ENCODE measurements at places on chromosomes 13 and 19.

- no peak for DNase-seq
These were observed 62.5 kb downstream of the LRRC63 start for GRCh38 chr13:46274094-46274698.

DNA sequence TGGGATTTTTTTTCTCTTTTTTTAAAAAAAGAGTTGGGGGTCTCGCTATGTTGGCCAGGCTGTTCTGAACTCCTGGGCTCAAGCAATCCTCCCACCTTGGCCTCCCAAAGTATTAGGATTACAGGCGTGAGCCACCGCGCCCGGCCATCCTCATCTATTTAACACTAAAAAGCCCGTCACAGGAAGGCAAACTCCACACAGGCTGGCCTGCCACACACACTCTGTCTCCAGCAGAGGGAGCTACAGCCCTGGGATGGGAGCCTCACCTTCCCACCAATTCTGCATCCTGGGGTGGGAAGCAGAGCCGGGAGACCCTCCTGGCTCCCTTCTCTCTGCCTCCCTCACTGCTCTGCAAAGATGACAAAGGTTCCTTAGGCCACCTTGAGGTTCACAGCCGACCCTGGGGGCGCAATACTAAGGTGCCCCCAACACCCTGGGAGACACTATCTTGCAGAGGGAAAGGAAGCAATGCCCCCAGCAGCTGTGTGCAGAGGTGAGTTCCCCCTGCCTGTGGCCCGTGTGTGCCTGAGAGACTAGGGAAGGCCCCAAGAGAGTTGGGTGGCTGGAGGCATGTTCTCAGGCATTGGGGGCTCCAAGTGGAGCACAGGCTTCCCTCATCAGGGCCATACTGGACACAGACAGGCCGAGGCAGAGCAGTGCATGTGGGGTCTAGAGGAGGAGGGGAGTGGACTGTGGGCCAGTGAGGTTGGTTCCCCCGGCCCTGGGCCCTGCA lies 27.4 kb upstream of the TIMM44 start:
- no peak for DNase-seq

- DNase-seq, result no peak
These were observed 216.2 kb downstream of the MAB21L1 start for GRCh38 chr13:35260316-35260715.

DNA sequence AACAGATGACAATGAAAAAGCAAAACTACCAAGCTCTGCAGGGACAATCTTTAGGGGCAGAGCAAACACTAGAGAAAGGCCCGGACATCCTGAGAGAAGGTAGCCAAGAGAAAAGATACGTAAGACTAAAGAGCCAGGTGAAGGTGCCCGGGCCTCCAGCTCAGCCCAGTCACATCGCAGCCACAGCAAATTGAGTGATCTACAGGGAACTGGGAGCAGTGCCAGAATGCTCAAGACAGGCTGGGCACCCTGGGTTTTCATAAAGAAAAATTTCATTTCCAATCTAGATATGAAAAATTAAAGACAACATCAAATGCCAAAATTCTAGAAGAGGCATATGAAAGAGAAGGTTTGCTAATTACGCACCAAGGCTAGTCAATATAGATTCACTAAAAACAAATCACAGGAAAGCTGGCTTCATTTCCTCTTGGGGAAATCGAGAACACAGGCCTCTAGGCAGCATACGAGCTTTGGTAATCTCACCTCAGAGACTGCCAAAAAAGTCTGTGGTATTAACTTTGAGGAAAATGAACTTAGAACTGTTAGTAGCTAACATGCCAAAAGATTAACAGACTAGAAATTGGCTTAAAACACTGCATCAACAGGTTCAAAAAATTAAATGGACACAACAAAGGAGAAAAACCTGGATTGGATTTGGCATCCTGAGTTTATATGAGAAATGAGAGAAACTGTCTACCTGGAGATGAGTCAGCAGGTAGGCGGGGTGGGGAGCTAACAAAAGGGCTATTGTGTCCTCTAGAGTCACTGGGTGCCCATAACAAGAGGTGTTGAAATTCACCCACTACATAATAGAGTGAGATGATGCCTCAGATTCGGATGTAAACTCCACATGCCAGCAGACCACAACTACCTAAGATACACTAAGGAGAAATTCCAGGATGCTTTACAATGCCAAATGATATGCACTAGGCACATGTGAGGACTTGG lies 6.6 kb downstream of the ANKRD10 start:
- no peak for DNase-seq

DNA sequence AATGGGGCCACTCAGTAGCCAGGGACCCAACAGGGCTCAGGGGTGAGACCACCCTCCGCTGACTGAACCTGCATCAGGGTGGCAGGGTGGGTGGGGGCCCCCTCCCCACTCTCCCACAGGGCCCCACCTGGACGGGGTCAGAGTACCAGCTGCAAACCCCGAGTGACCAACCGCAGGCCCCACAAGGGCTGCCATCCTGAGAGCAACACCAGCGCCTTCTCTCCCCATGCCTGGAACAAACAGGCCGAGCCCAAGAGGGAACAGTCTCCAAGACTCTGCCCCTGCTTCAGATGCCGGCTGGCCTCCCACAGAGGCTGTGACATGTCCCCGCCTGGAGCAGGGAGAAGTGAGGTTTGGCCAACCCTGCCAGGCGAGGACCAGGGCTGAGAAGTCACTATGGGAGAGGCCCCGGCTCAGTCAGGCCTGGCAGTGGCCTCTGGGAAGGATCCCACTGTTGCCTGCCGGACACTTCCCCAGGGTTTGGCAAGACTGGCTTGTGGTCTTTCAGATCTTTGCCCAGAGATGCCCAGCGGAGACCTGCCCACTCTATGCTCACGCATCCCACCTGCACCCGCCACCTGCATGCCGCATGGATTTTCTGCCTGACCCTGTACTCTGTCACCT lies 27.2 kb downstream of the MPND start:
- no peak for DNase-seq

GRCh38 chr19:4516939-4517300 lies 1.4 kb downstream of the PLIN4 start:
- DNase-seq, result no peak

GRCh38 chr13:52701728-52702465 lies 37.7 kb downstream of the CNMD start:
- DNase-seq, result no peak

DNA sequence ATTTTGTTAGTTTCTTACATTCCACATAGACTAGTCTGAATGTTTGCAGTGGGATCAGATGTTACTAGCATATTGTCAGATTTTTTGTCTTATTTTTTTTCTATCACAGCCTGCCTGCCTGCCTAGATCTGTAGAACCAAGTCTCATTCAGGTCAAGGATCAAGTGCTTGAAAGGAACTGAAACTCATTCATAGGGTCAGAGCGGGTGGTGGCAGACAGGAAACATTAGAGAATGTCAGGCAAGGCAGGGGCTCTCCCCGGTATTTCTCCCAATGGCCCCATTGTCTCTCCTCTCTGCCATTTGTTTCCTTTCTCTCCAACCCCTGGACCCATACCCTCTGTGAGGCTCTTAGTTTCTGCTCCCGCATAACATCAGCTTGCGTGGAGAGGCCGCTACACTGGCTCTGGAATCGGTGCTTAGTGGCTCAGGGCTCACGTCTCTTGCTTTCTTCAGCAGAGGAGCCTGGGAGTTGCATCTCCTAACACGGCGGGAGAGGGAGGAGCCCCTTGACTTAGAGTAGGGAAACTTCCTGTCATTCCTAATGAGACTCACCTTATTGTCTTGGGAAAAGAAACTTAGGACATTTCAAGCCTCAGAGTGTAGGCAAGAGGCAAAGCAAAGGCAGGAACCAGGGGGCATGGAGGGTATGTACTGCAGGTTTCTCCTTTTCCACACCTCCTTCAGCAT lies 35.6 kb upstream of the SPATA13 start:
- DNase-seq, result no peak

DNA sequence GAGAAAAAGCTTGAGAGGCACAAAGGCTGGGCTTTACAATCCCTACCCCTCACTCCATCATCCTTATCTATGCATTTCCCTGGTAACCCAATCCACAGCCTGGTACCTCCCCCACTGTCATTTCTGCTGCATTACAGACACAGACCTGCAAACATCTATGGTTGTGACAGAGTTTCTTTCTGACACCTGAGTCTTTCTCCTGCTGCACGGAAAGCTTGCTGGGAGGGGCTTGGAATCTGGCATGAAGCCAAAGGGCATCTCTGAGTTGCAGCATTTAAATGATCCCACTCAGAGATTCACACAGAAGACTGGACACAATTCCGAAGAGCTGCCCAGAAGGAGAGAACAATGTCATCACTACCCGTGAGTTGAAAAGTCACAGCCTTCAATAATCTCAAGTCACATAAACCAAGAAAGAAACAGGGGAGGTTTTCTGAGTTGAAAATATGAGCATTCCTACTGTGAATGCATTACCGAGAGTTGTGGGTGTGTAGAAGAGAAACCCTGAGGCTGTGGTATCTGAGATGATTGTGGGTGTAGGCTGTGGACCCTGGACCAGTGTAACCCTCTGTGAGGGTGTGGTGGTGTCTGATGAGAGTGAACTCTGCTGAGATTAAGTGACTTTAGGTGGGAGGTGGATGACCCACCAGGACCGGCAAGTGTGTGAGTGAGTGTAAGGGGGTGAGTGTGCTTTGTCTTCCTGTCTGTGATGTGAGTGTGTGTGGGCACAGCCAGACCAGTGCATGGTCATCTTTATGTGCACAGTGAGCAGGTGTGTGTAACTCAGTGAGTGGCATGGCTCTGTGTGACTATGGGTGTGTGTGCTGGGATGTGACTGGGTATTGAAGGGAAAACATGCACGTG lies at the start of gene LGALS14:
TSS of gene LGALS14 (plus strand) at position 301 of the 864 bp plus-strand sequence. CDS start at position 349, 48 bp downstream.
- DNase-seq, result no peak

All from stimulated activated naive CD4-positive, alpha-beta T cell treated with Interleukin-2 at 50 U/mL for 16 hours (primary cell).